ENCODE measurements at places on chromosomes 5 and 9. TPM values are rescaled to one million over a fixed set of nuclear protein-coding genes. Genes with fewer than 3 reads are reported as not detected.

DNA sequence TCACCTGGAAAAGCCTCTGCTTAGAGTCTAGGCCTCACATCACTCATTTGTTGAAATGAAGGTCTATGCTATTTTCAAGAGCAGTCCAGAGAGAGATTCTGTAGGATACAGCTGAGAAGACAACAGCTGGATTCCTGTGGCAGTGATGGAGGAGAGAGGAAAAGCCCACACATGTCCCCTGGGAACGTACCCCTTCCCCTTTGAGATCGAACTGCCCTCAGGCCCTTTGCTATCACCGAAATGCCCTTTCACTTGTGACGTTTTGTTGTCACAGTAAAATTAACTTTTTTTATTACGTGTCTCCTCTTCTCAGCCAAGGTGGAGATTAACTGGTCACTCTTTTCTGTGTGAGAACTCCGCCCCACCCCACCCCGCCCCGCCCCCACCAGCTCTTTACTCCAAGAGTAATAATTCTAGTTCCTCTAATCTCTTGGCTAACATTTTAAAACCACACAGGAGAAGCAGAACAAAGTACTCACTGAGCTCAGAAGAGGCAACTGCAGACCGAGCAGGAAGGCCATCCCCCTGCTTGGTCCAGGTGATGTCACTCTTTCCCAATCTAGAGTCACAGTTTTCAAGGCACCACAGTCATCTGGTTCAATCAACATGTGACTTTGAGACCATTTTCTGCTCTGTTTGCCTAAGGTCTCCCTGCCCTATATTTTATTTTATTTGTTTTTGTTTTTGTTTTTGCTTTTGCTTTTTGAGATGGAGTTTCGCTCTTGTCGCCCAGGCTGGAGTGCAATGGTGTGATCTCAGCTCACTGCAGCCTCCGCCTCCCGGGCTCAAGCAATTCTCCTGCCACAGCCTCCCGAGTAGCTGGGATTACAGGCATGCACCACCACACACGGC lies 105.6 kb downstream of the SUSD1 start:
- no peak for DNase-seq
- no peaks in the 10 kb centered on the region for H3K27me3 ChIP-seq
- H3K4me1 ChIP-seq: peaks cover 15% of the 10 kb centered on the region
- no peak overlapping the region for H3K27ac ChIP-seq
- H3K36me3 ChIP-seq: no peaks in the 10 kb centered on the region
- no peak overlapping the region for H3K4me3 ChIP-seq

The PCDHB12 gene
- not detected for total RNA-seq

- no peak for DNase-seq
- H3K36me3 ChIP-seq: peaks cover 3% of the 10 kb centered on the region
- no peak overlapping the region for H3K27ac ChIP-seq
- no peaks in the 10 kb centered on the region for H3K27me3 ChIP-seq
These were observed 30.1 kb upstream of the SLC12A2 start for GRCh38 chr5:128053291-128053954.

DNA sequence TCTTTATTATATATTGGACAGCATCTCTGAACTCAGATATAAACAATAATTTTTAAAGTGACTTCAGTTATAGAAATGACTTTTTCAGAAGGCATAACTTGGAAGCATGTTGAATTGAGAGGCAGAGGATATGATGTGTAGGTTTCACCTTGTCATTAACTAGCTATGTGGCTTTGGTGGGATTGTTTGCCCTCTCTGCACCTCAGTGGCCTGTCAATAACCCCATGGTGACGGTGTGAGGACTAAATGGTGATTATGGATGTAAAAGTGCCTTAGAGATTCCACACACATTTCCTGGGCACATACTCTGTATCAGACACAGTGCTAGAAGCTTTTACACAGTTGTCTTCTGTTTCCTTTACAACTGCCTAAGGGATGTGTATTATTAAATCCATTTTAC lies 234.9 kb upstream of the TRIM32 start:
- no peaks in the 10 kb centered on the region for H3K36me3 ChIP-seq
- H3K4me1 ChIP-seq: no peaks in the 10 kb centered on the region
- DNase-seq: no peak
- H3K27ac ChIP-seq: no peak overlapping the region
- no peaks in the 10 kb centered on the region for H3K27me3 ChIP-seq

- H3K27ac ChIP-seq: no peak overlapping the region
- DNase-seq: no peak
- H3K4me1 ChIP-seq: no peaks in the 10 kb centered on the region
- no peak overlapping the region for H3K4me3 ChIP-seq
- no peaks in the 10 kb centered on the region for H3K36me3 ChIP-seq
These were observed 76.8 kb downstream of the PTPN3 start for GRCh38 chr9:109421026-109421970.

DNA sequence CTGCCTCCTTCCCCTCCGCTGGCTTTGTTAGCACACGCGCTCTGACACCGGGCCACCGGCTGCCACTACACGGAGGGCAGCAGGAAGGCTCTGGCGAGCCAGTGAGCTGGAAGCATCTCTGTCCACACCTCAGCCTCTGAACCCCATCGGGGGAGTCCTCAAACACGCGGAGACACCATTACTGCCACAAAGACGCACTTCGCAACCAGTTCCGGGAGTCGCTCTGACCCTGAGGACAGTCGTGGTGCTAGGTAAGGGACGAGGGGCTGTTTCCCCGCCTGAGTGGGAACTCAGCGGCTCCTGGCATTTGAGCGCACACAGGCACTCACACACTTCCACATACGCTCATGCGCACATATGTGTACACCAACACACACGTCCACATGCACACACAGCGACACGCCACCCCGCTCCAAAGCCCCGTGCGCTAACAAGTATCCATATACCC lies 160.0 kb downstream of the C9orf152 start:
- H3K4me3 ChIP-seq: peak overlapping the region; percentile 60
- H3K27ac ChIP-seq: peak overlapping the region; percentile 34
- H3K36me3 ChIP-seq: no peaks in the 10 kb centered on the region
- H3K27me3 ChIP-seq: no peaks in the 10 kb centered on the region
- DNase-seq: no peak

- H3K36me3 ChIP-seq: no peaks in the 10 kb centered on the region
- DNase-seq: no peak
- no peak overlapping the region for H3K4me3 ChIP-seq
- H3K27ac ChIP-seq: no peak overlapping the region
These were observed 21.3 kb downstream of the STXBP1 start for GRCh38 chr9:127633216-127633862.
